T-helper 2 cell treated with Interferon-gamma antibody and Interleukin-4, amounts not matched to agents 5 μg/mL and 100 μg/mL, for 36 hours (primary cell): ENCODE measurements at places on chromosomes 16 and 17.

DNA sequence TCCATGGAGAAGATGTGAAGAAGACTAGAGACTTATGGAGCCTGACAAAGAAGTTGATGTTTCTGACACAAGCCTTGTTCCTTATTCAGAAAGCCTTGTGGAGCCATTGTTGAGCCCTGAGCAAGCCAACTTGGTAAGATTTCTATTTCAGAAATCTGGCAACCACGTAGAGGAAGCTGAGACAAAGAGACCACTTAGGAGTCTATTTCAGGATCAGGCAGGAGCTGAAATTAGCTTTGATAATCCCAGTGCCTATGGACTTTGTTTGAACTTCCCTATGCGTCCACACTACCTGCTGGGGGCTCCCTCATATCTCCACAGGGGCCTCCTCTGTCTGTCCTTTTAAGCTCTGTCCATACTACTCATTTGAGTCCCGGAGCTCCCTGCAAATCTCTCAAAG lies 540.0 kb upstream of the GOT2 start:
- no peak for DNase-seq

GRCh38 chr16:2919511-2920255 lies 8.0 kb downstream of the FLYWCH1 start:
- DNase-seq, result peak; percentile 32

DNA sequence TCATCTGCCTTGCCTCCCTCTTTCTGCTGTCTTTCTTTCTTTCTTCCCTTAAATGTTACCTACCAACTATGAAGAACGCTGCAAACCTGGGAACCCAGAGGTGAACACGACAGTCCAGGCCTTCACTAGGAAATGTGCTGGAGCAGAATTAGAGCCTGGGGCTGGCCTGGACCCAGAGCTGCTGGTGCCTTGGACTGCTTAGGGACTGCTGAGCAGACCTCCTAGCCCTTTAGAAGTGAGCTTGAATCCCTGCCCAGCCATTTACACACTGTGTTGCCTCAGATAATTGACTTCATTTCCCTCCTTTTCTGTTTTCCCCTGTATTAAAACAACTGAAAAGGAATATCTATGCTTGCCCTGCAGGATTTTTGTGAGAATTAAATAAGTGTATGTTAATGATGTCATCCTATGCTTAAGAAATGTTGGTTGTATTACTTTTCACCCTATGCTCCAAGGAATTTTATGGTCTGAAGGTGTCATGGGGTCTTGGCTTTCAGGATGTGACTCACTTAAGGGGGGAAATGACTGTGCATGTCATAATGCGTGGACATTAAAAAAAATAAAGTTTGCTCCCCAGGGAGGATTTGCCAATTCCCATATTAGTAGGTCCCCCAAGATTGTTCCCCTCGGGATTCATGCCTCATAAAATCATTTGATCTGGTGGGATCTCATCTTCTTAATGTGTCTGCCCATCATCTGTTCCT lies 11.5 kb downstream of the CDH13 start:
- DNase-seq, result no peak

DNA sequence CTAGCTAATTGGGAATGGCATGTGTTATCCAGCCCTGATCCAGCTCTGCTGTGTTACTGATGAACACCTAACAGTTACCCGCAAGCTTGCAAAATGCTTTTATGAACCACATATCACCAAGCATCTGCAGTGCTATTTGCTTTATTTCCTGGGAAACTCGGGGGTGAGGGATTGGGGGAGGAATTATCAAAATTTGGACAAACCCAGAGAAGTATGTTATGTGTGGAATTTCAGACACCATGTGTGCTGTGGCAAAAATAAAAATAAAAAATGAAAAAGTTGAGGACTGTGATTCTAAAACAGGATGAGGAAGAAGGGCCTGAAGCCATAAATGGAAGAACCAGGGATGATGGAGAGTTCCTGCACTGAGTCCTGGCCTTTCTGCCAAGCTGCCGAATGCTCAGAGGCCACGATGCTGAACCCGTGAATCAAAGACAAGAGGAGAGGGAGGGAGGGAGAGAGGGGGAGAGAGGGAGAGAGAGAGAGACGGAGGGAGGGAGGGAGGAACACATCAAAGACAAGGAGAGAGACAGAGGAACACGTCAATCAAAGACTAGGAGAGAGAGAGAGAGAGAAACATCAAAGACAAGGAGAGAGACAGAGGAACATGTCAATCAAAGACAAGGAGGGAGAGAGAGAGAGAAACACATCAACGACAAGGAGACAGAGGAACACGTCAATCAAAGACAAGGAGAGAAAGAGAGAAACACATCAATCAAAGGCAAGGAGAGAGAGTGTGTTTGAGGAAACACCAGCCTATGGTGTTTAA lies 89.8 kb downstream of the MRM3 start:
- DNase-seq, result no peak

GRCh38 chr16:56355786-56356275 lies 69.5 kb downstream of the AMFR start:
- no peak for DNase-seq

- DNase-seq, result no peak
Observed at GRCh38 chr17:80807882-80808281, 183.8 kb upstream of the CHMP6 start.

- peak; percentile 72 for DNase-seq
Observed at GRCh38 chr17:42744283-42744805, 496 bp downstream of the EZH1 start.

DNA sequence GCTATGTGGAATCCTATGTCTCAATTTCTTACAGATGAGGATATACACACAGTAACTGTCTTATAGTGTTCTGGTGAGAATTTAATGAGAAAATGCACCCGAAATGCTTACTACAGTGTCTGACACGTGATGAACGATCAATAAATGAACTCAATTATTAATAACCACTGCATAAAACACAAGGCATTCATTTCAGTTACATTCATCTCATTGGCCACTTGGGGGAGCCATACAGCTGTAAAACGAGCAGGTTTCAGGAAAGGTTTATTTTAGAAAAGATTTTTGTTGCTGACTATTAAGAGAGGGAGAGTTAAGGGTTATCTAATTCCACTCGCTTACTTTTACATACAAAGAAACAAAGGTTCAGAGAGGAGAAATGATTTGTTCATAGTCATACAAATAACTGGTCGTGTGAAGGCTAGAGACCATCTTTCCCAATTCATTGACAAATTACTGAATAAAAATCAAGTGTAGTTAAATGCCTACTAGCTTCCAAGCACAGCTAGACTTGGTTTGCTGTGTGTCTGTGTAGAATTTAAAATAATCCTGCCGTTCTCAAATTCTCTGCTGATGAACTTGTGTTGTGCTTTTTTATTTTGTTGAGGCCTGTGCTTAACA lies 160.1 kb downstream of the MAP2K4 start:
- DNase-seq, result no peak

GRCh38 chr17:69401251-69401650 lies 13.2 kb upstream of the MAP2K6 start:
- no peak for DNase-seq

DNA sequence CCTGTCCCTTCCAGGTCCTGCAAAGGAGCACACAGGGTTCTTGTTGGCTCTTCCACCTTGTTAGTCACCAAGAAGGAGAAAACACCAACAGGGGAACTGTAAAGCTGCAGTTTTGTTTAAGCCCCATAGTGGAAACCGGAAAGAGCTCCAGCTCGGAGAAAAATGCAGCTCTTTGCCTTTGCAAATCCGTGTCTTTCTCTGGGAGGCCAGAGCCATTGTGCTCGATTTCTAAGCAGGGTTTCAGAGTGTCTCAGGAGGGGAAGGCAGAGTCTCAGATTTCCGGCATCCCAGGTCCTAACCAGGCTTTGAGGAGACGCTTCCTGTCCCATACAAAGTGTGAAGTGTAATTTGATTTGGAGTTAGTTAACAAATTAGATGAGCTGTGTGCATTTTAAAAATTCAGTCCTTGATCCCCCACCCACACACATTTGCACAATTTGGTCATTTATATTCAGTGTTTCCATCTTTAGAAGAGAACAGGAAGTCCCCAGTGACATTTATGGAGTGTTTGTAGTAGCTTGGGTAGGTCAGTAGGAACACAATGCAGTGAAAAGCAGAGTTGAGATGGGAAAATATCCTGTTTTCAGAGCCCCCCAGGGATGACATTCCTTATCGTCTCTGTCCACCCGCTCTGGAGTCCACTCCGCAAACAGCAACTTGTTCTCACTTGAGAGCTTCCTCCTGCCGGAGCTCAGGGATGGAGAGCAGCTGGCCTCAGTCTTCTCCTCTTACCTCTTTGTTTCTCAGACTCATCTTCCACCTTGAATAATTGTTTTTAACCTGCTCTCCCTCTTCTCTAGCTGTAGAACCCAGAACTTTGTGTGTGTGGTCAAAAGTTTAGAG lies 331.9 kb downstream of the SEC14L1 start:
- DNase-seq, result no peak

DNA sequence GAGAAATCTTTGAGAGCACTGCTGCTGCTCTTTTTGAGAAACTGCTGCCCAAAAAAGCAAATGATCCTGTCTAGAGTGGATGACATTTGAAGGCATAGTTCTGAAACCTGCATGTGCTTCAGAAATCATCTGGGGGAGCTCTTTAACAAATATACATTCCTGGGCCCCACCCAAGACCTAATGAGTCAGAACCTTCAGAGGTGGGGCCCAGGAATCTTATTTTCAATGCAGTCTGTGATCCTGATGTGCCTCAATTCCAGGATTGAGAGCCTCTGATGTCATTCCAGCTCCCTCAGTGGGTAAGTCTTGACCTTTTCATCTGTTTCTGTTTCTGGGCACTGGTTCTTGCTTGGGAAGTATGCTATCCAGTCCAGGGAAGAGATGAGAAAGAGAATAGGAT lies 42.3 kb downstream of the HNF1B start:
- no peak for DNase-seq

- no peak for DNase-seq
Observed at GRCh38 chr17:28741358-28742349, 2.2 kb upstream of the TRAF4 start.
